ENCODE measurements at places on chromosomes 1 and 21.
A peak's percentile ranks its signal among the peaks of the same experiment; 100 is the strongest.

GRCh38 chr1:21082073-21082472, 94.6 kb downstream of the EIF4G3 start:
- no peak for DNase-seq

DNA sequence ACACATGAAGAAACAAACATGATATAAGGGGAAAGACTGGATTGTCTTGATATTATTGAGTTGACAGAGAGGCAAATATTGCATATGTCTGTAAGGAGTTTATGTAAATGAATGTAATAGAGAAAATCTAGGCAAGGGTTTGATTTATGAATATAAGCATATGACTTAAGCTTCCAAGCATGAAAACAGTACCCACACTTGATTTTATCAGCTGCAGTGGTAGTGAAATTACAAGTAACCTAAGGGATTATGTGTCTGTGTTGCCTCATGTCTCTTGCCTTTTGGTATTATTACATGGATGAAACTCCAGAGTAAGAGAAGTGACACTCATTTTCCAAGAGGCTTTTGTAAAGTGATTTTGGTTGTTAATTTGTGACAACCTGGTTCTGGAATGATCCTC, 1678.9 kb downstream of the KCNT2 start:
- DNase-seq: no peak

GRCh38 chr1:198936371-198937083, 297.7 kb downstream of the PTPRC start:
- no peak for DNase-seq

GRCh38 chr1:153540394-153541361, at the start of gene S100A5:
Gene S100A5, minus strand, starts transcription at chr1:153540934. Its CDS starts 743 bp downstream, at chr1:153540191.
- peak; percentile 31 for DNase-seq

DNA sequence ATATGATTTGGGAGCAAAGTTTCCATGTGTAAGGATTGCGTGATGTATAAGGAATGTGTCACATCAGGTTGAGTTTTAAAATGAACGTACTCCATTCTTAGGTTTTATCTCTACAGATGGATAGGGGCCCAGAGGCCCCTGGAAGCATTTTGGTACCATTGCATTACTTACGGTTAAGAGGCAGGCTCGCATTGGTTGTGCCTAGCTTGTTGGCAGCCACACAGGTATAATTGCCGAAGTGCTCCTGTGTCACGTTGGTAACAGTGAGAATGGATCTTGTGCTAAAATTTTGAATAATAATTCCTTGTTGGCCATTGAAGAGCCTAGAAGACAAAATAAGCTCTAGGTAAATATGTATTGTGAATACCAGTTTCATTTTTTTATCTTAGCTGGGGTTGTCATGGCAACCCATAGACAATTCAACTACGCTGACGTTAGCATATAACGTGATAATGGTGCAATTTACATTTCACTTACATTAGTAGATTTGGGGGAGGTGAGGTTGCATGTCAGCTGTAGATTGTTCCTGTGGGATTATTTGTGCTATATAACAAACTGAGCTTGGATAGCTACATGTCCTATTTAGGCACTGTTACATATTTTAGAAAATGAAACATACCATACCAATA, 511.9 kb upstream of the ZRANB2 start:
- DNase-seq: no peak

- DNase-seq: no peak
These were observed 18.6 kb downstream of the ABCG1 start for GRCh38 chr21:42237577-42237976.
